ENCODE measurements at places on chromosomes 5 and 9. TPM values are rescaled to one million over a fixed set of nuclear protein-coding genes. Genes with fewer than 3 reads are reported as not detected.

LHX2 gene
- total RNA-seq = 12.1 TPM

GCNT4 gene
- 3.1 TPM for total RNA-seq

GNG10 gene
- total RNA-seq = 21.6 TPM

ARID3C gene
- total RNA-seq = 2.0 TPM

KCNN2 gene
- total RNA-seq = 1.4 TPM

FOXI1 gene
- 4.3 TPM for total RNA-seq

PAXX gene
- 55.5 TPM for total RNA-seq

CORO2A gene
- total RNA-seq = 25.0 TPM

DNA sequence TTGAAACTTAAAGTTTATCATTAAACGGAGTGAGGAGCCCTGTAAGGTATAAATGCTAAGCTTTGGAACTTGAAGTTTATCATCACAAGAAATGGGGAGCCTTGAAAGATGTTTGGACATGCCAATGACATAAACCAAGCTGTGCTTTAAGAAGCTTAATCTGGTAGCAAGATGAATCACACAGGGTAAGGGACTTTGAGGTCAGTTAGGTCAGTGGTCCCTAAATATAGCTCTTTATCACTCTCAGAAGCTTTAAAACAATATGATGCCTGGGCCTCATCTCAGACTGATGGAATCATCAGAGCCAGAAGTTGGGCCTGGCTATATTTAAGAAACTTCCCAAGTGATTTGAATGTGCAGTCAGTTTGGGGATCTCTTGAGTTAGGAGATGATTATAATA, 85.7 kb downstream of the TNC start:
- H3K27ac ChIP-seq = no peak overlapping the region
- H3K27me3 ChIP-seq = no peaks in the 10 kb centered on the region
- no peaks in the 10 kb centered on the region for H3K36me3 ChIP-seq
- no peak for DNase-seq
- peaks cover 16% of the 10 kb centered on the region for H3K4me1 ChIP-seq

GRCh38 chr5:150554857-150555256, 46.9 kb downstream of the NDST1 start:
- peaks cover 64% of the 10 kb centered on the region for H3K36me3 ChIP-seq
- no peak for DNase-seq
- H3K27ac ChIP-seq = no peak overlapping the region
- peaks cover 10% of the 10 kb centered on the region for H3K4me1 ChIP-seq
- no peaks in the 10 kb centered on the region for H3K27me3 ChIP-seq

DNA sequence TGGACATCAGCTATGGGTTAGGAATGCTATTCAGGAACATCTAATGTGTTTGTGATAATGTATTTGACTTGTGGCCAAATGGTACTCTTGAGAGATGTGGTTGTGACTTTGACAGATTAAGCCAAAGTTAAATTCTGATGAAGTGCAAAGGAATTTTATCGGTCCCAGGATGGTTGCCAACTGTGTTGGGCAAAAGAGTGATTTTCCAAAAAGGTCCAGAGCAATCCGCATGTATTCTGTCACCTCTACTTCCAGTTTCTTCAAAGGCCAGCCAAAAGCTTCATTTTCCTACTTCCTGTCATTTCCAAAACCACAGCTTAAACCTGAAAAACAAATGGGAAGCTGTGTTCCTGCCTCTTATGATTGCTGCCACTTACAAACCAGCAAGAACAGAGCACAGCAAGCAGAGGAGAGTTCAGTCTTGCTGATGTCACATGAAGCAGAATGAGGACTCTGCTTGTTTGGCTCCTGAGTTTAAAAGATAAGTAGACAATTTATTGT, 59.8 kb downstream of the MARCHF3 start:
- no peaks in the 10 kb centered on the region for H3K36me3 ChIP-seq
- no peak for DNase-seq
- H3K4me1 ChIP-seq = peaks cover 12% of the 10 kb centered on the region
- H3K4me3 ChIP-seq = no peak overlapping the region
- no peak overlapping the region for H3K27ac ChIP-seq

GRCh38 chr5:32445831-32446614, 1.5 kb upstream of the ZFR start:
- H3K27me3 ChIP-seq = peaks cover 4% of the 10 kb centered on the region
- H3K4me3 ChIP-seq = no peak overlapping the region
- H3K27ac ChIP-seq = peak overlapping the region; percentile 93
- DNase-seq = no peak

DNA sequence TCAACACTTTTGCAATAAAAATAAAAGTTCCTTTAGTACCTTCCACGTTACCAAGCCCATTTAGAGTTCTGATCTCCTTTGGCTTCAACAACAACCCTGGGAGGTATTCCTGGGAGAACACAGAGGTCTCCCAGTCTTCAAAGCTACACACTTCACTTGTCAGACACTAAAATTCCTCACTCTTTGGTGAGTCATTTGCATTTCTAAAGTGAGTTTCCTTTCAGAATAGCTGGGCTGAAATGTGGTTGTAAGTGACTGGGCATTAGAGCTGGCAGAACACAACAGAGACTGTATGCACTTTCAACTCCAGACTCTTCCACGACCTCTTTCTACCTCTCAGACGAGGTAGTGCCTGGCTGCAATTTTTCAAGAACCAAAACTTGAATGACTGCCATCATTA, 11.5 kb upstream of the F2RL1 start:
- no peak for DNase-seq
- peak overlapping the region; percentile 16 for H3K27ac ChIP-seq
- H3K36me3 ChIP-seq = no peaks in the 10 kb centered on the region

- H3K36me3 ChIP-seq = no peaks in the 10 kb centered on the region
- H3K27me3 ChIP-seq = no peaks in the 10 kb centered on the region
- peaks cover 10% of the 10 kb centered on the region for H3K4me1 ChIP-seq
- no peak for DNase-seq
These were observed 64.5 kb downstream of the EPB41L4B start for GRCh38 chr9:109256336-109256735.

- DNase-seq = no peak
- no peak overlapping the region for H3K4me3 ChIP-seq
- no peaks in the 10 kb centered on the region for H3K27me3 ChIP-seq
- no peaks in the 10 kb centered on the region for H3K36me3 ChIP-seq
- no peak overlapping the region for H3K27ac ChIP-seq
These were observed 124.8 kb upstream of the SLC1A3 start for GRCh38 chr5:36481454-36482120.

GRCh38 chr5:165139262-165139661, 1633.8 kb downstream of the MAT2B start:
- H3K27me3 ChIP-seq = no peaks in the 10 kb centered on the region
- H3K27ac ChIP-seq = no peak overlapping the region
- DNase-seq = no peak
- H3K36me3 ChIP-seq = no peaks in the 10 kb centered on the region
- H3K4me3 ChIP-seq = no peak overlapping the region

- no peak overlapping the region for H3K4me3 ChIP-seq
- peaks cover 36% of the 10 kb centered on the region for H3K27me3 ChIP-seq
- peaks cover 39% of the 10 kb centered on the region for H3K36me3 ChIP-seq
- no peak overlapping the region for H3K27ac ChIP-seq
These were observed 4.3 kb upstream of the AHRR start for GRCh38 chr5:317086-317811.

DNA sequence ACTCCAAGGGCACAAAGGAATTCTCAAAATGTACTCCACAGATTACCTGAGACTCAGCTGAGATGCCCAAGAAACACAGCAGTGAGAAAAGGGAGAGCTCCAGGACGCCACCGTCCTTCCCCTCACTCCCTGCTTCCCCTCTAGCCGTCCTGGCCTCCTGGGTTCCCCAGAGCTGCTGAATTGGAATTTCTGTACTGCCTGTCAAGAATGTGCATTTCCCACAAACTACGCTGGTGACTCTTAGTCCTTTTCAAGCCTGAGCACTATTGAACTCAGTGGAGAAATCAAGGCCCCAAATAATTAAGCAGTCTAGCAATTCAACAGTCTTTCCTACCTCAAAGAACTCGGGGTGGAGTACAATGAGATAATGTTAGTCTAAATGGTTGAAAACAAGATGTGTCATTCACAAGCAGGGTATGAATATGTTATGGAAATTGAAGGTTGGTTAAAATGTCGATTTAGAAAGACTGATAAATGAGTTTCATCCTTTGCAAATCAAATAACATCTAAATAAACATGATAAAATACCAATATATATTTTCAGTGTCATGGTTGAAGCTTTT, 153.2 kb downstream of the MED27 start:
- no peak for DNase-seq
- H3K27ac ChIP-seq = no peak overlapping the region
- H3K4me1 ChIP-seq = no peaks in the 10 kb centered on the region
- H3K36me3 ChIP-seq = no peaks in the 10 kb centered on the region
- H3K4me3 ChIP-seq = no peak overlapping the region

DNA sequence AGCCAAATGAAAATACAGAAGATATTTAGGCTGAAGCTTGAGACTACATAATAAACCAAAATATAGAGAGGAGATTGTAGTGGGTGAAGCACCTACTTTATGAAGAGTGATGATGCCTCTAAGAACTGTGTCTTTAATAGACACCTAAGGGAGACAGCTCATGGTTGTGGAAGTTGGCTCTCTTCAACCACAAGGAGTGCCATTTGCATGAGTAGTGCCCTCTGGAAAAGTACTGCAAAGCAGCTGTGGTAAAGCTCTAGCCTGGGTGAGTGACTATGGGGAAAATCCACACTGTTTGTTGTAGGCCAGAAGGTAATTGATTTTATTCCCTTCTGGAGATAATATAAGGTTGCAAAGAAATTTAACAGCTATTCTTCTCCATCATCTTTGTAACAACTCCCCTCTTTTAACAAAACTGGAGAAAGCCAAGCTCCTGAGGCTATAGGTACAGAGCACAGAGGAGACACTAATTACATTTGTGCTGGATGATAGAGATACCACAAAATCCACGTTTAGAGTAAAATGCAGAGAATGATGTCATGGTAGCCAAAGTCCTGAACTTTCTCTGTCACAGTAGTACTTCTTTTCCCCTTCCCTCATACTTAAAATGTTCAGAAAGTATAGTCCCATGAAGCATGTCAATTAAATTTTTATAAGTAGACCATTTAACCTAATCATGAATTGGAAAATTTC, 122.8 kb downstream of the STARD4 start:
- no peak overlapping the region for H3K4me3 ChIP-seq
- H3K4me1 ChIP-seq = no peaks in the 10 kb centered on the region
- DNase-seq = no peak
- no peak overlapping the region for H3K27ac ChIP-seq

- DNase-seq = no peak
- H3K27me3 ChIP-seq = no peaks in the 10 kb centered on the region
- H3K36me3 ChIP-seq = no peaks in the 10 kb centered on the region
- no peaks in the 10 kb centered on the region for H3K4me1 ChIP-seq
- no peak overlapping the region for H3K4me3 ChIP-seq
These were observed 58.7 kb upstream of the SMIM32 start for GRCh38 chr5:136251502-136252169.

DNA sequence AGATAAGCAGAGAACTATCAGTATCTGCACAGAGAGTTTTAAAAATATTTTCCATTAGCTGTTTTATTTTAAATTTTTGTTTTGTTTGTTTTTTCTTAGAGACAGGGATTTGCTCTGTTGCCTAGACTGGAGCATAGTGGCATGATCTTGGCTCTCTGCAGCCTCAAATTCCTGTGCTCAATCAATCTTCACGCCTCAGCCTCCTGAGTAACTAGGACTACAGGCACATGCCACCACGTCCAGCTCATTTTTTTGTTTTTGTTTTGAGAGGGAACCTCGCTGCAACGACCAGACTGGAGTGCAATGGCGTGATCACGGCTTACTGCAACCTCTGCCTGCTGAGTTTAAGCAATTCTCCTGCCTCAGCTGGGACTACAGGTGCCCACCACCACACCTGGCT, 138.2 kb upstream of the LPAR1 start:
- no peak overlapping the region for H3K4me3 ChIP-seq
- DNase-seq = no peak
- H3K27ac ChIP-seq = no peak overlapping the region
- H3K27me3 ChIP-seq = no peaks in the 10 kb centered on the region
- peaks cover 8% of the 10 kb centered on the region for H3K4me1 ChIP-seq

DNA sequence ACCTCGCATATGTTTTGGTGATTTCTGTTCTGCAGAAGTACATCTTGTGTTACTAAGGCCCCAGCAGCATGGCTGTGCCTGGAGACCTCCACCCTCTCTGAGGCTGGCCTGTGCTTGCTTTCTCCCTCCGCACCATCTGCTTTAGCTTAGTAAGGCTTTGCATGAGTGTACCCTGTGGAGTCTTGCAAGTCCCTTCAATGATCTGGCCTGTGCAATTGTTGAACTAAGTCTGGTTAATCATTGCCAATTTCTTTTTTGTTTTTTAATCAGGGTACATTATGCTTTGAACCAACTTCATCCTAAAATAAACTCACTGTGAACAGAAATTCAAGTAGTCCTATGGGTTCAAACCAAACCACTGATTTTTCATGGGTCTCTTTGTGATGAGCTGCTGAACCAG, 32.3 kb downstream of the ACOT12 start:
- H3K36me3 ChIP-seq = no peaks in the 10 kb centered on the region
- no peaks in the 10 kb centered on the region for H3K4me1 ChIP-seq
- no peaks in the 10 kb centered on the region for H3K27me3 ChIP-seq
- no peak overlapping the region for H3K4me3 ChIP-seq

DNA sequence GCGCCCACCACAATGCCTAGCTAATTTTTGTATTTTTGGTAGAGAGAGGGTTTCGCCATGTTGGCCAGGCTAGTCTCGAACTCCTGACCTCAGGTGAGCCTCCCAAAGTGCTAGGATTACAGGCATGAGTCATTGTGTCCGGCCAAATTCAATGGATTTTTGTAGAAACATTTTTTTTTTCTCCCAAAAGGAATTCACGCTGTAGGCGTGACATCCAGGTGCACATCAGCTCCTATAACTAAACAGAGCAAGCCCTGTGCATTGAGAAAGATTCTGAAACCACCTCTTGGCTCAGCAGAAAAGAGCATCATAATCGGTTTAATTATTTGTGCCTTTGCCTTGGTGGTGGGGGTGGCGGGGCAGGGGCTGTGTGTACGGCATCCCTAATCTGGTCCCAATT, 32.9 kb upstream of the DAB2IP start:
- H3K36me3 ChIP-seq = no peaks in the 10 kb centered on the region
- H3K4me3 ChIP-seq = no peak overlapping the region
- no peak overlapping the region for H3K27ac ChIP-seq
- H3K4me1 ChIP-seq = peaks cover 30% of the 10 kb centered on the region
- H3K27me3 ChIP-seq = no peaks in the 10 kb centered on the region

DNA sequence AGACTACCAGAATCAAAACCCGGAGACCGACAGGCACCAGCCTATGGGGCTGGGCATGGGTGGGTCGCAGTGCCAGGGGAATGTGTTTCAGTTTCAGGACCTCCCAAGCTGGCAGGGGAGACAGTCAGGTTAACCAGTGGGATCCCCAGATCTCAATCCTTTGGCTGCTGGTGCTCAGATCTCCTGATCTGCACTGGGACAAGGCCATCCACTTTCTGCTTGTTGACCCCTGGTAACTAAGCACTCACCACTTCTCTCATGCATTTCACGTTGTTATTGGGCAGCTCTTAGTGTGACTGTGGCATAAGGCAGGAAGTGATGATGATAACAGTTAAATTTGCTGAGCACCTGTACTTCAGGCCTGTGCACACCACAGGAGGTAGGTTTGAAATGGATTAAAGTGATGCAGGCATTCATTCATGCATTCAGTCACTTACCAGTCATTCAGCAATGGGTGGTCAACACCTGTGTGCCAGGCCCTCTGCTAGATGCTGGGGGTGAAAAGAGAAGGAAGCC, 42.1 kb upstream of the STXBP1 start:
- DNase-seq = no peak
- no peaks in the 10 kb centered on the region for H3K27me3 ChIP-seq
- peaks cover 75% of the 10 kb centered on the region for H3K4me1 ChIP-seq

Measured in suprapubic skin (tissue), 4 donors.